ENCODE measurements at places on chromosomes 16 and 17.
A peak's percentile ranks its signal among the peaks of the same experiment; 100 is the strongest.

DNA sequence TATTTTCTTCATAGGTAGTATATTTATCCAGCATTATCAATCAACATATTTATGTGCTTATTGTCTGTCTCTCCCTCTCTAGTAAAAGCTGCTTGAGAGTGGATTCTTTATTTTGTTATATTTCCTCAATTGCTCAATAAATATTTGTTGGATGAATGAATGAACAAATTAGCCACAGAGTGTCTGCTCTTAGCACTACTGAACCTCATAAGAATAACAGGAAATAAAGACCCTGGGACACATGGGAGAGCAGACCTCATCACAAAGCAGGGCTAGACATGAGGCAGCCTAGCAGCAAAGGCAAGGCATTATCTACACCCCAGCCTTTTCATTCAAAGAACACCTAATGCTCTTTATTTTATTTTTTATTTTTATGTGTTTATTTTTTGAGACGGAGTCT lies 34.9 kb upstream of the TANC2 start:
- DNase-seq = no peak

DNA sequence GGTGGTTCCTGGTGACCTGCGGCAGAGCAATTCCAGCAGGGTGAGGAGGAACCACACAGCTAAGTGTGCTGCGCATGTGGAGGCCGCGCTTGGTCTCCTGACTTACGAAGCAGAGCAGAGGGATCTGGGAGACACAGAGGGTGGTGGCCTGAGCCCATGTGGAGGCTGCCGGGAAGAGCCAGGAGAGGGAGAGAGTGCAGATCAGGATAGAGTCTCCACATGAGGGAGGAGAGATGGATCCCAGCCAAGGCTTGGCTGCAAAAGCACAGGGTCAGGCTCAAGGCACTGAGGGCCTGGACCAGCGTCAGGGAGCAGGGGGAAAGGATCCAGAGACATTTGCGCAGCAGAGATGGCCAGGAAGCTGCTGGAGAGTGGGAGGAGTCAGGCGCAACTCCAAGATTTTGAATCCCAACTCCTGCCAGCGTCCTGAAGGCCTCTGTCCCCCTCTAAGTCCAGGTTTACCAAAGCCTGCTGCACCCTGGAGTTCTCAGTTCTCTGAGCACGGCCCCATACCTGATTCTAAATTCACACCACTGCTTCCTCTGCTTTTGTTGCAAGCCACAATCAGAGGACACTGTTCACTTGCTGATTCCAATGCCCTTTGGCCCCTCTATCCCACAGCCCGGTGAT lies 11.3 kb upstream of the MLLT6 start:
- peak; percentile 35 for DNase-seq

DNA sequence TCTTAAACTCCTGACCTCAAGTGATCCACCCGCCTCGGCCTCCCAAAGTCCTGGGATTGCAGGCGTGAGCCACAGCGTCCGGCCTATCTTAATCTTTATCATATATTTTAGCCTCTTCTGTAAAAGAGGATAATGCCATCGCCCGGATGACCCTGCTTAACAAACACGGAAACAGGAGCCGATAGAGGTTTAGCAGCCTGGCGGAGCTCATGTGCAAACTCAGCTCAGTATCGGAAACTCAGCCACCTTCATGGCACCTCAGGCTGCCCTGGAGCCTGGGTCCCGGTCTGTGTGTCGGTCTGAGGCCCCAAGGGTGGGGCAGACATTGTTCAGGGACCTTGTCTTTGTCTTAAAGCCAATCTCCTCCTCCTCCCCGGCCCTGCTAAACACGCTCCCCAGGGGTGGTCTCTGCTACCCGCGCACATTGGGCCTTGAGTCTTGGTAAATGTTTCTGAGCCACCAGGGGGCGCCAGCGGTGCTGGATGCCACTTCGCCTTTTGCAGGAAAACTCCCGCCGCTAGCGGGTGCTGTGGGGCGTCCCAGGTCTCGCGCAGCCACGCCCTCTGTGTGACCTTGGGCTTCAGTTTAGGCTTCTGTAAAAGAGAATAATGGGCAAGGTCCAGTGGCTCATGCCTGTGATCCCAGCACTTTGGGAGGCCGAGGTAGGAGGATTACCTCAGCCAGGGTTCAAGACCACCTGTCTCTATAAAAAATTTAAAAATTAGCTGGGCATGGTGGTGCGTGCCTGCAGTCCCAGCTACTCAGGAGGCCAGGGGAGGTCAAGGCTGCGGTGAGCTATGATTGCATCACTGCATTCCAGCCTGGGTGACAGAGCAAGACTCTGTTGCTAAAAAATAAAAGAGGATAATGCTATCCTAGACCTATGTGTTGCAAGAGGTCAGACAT lies 2.7 kb downstream of the CETP start:
- DNase-seq = peak; percentile 71

DNA sequence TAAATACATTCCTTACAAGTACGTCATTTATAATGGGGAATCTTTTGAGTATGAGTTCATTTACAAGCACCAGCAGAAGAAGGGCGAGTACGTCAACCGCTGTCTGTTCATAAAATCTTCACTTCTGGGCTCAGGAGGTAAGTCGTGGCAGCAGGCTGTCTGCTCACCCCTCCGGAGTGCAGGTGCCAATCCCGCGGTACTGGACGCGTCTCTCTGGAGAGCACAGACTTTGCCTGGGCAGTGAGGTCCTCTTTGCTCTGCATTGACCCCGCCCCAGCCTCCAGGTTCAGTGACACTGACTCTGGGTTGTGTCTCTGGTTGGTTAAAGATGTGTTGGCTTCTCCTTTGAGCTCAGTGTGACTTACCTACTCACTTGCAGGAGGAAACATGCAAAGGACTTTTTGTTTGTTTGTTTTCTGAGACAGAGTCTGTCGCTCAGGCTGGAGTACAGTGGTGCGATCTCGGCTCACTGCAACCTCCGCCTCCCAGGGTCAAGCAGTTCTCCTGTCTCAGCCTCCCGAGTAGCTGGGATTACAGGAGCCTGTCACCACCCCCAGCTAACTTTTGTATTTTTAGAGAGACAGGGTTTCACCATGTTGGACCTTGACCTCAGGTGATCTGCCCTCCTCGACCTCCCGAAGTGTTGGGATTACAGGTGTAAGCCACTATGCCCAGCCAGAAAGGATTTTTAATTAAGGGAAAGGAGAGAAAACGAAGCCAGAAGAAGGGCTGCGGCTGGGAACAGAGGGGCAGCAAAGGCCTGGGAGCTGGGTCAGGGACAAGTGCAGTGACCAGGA lies 31.2 kb downstream of the RNF213 start:
- DNase-seq = no peak

DNA sequence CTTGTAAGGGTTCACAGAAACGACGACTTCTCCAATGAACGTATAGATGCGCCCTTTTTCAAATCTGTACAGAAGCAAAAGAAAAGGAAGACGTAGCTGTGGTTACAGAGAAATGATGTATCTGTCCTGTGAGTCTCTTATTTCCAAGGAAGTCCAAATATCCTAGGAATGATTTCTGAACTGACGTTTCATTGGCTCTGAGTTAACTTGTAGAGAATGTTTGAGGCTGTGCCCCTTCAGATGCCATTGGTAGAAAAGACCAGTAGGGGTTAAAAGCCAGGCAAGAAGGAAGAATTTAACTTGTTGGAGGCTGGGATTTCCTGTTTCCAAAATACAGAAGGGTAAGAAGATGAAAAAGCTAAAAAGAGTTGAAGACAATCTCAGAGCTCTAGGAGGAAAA lies 96.2 kb downstream of the MYO1D start:
- DNase-seq = no peak

DNA sequence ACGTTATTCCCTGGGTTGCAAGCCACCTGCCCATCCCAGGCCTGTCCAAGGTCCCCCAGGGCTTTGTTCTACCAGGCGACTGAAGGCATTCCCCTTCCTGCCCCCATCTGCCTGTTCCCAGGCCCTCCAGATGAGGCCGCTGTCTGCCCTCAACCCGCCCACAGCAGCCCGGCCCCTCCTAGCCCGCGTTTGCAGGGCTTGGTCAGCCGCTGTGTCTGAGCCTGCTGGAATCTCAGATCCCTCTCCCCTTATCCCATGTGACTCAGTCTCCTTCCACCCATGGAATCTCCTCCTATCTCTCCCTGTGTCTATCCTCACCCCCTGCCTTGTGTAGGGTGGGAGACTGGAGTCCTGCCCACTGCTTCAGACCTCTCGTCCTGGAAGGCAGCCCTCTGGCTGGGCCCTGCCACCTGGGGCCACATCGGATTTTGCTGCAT lies 186.0 kb upstream of the TNRC6C start:
- DNase-seq = no peak

- no peak for DNase-seq
These were observed 312.5 kb downstream of the MAF start for GRCh38 chr16:79288066-79288465.

DNA sequence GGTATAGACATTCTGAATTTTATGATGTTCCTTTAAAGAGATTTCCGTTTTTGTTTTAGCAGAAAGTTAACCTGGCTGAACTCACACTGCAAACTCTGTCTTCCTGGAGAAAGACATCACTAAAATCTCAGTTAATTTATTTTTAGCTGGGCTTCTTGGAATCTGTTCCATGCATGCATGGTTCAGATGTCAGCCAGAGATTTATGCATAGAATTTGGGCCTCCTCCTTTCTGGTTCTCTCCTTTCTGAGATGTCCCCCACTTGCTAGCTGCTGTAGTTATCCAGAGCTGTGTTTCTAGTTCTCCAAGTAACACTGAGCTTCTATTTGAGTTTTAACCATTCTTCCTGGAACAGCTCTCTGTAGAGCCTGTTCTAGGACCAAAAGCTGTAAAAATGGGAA lies 77.3 kb upstream of the TANC2 start:
- no peak for DNase-seq

- DNase-seq = no peak
These were observed 15.7 kb downstream of the CARHSP1 start for GRCh38 chr16:8853150-8853549.

GRCh38 chr17:20920095-20920814 lies 122.6 kb downstream of the USP22 start:
- peak; percentile 45 for DNase-seq

DNA sequence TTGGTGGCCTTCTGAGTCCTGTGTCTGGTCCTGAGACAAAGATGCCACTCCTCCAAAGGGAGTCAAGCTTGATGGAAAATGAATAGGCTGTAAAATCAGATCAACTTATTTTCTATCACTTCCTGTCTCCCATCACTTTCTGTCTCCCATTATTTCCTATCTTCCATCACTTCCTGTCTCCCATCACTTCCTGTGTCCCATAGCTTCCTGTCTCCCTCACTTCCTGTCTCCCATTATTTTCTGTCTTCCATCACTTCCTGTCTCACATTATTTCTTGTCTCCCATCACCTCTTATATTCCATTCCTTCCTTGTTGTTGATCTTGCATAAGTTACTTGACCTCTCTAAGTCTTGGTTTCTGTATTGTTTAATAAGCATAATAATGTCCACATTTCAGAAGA lies 418.5 kb upstream of the EEF2KMT start:
- DNase-seq = no peak

DNA sequence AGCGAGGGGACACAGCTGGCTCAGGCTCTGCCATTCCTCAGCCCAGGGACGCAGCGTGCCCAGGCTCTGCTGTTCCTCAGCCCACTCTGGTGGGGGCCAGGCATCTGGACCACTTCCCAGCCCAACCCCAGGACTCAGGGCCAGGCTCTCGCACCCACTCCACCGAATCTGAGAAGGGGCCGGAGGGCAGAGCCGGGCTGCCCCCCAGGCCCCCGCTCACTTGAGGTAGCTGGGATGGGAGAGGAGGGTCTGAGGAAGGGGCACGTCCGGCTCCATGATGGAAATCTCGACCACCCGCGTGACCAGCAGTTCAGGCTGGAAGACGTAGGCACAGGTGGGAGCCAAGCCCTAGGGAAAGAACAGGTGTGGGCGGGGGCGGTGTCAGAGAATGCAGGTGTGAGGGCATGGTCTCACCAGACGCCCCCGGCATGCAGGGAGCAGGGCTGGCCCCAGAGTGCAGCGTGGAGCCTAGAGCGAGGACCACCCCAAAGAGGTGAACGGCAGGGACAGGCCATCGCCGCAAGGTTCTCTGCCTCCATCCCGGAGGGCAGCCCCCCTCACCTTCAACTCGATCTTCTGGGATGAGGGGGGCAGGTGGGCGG lies 4.9 kb downstream of the PGAP6 start:
- no peak for DNase-seq

DNA sequence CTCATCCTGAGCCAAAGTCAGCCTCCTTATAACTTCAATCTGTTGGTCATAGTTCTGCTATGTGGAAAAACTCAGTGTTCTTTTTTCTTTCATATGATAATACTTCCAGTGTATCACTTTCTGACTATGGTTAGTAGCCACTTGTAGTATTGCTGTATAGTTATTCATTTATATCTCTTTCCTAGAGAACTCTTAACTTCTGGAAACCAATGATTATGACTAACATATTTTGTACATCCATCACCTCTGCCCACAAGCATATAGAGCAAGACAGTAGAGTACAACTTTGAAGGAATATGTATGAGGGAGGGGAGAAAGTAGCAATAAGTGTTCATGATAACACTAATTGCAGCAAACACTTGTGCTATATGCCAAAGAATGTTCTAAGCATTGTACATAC lies 38.6 kb downstream of the COX10 start:
- DNase-seq = no peak

DNA sequence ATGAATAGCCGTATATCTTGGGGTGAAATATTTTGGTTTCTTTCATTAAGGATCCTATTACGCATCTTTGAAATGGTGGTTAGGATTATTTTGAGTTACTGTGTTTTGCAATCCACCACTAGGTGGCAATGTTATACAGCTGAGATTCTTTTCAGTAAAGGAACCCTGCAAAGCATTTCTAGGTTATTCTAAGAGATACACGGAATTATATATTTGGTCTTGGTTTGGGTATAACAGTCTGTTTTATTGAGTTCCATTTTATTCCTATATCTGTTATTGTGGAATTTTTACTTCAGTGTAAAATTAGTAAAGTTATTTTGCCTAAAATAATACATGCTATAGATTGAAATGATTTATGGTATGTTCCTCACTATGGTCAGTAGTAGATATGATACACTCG lies 62.9 kb upstream of the CPHXL start:
- peak; percentile 62 for DNase-seq

DNA sequence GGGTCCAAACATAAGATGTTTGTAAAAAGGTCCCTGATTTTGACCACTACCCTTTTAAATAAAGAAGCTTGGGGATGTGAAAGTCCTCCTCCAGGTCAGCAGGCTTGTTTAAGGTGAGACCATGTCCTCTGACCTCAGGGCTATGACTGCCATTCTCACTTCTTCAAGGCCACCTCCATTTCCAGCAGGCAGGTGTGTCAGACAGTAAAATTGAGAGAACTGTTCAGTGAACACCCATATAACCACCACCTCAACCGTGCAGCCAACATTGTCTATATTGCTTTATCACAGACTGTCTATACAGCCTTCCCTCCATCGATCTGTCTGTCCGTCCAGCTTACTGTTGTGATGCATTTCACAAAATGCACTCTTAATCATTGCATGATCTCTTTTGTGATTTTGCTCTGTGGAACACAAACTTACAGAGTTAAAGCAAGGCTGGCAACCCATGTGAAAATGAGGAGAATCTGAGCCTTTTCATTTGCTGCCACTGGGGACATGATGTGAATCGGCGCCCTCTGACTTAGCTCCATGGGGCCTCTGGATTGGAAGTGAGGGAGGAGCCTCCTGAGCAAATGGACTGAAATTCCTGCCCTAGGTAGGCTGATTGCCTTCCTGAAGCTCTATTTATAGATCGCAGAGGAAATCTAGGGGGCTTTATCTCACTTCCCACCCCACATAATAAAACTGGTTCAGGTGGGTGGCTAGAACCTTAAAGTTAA lies 53.8 kb downstream of the ZNRF1 start:
- no peak for DNase-seq
